Activated CD4-positive, alpha-beta T cell treated with anti-CD3 and anti-CD28 coated beads, Interleukin-2, amount 50 U/mL, for 1 hour (primary cell): ENCODE measurements at places on chromosomes 6 and 20.

- no peak for DNase-seq
Observed at GRCh38 chr6:34585512-34586061, 29.5 kb upstream of the SPDEF start.

DNA sequence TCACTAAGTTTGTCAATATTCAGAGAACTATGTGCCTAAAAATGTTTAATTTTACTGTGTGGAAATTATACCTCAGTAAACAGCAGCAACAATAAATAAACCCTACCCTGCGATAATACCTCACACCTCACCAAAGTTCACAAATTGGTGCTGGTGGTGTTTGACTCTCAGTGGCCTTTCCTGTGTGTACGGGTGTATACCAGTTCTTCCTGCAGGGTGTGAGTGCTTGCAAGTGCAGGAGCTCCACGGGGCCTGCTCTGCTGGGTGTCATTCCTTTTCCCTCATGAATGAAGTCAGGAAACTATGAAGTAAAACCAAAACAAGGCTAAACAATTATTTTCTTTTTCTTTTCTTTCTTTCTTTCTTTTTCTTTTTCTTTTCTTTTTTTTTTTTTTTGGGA, 4.1 kb upstream of the ENPP5 start:
- no peak for DNase-seq

- no peak for DNase-seq
Observed at GRCh38 chr6:41654698-41655151, 16.5 kb downstream of the MDFI start.

DNA sequence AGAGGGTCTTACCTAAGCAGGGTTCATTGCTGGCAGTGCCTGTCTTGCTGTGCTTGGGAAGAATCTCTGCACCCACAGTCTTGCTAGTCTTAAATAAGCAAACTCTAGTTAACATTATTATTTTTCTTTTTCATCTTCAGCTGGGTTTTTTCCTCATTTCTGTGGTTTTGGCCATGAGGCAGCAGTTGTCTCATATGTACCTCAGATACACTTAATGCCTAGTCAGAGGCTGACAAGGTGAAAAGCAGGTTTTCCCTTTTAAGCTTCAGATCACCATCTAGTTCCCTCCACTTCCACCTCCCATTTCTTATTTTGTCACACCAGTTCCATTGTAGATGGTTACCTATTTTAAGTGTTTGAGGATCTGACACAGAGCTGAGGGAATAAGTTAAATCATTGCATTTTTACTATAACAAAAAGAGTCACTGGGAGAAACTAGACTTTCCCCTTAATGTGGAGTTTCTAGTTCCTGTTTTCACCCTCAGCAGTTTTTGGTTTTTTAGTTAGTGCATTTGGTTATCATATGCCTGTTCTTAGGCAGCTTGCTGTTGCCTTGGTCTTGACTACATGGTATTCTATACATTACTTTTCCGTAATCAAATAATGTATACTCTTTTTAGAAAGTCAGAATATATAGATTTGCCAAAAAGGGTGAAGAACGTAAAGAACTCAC, 46.0 kb downstream of the AFDN start:
- no peak for DNase-seq

DNA sequence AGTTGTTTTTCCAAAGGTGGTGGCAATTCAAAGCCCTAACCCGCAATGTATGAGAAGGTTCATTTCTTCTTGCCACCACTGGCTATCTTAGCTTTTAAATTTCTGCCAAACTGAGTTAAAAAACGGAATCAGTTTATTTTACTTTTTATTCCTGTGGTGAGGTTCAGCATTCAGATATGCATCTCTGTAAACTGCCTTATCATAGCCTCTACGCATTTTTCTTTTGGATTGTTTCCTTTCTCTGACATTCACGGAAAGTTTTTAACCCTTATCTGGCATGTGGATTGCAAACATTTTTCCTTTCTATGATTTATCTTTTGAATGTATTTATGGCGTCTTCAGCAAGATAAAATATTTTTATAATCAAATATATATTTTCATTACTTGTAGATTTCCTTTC, 37.7 kb downstream of the AK9 start:
- DNase-seq = no peak

GRCh38 chr6:22926790-22927354, 357.5 kb downstream of the HDGFL1 start:
- no peak for DNase-seq

DNA sequence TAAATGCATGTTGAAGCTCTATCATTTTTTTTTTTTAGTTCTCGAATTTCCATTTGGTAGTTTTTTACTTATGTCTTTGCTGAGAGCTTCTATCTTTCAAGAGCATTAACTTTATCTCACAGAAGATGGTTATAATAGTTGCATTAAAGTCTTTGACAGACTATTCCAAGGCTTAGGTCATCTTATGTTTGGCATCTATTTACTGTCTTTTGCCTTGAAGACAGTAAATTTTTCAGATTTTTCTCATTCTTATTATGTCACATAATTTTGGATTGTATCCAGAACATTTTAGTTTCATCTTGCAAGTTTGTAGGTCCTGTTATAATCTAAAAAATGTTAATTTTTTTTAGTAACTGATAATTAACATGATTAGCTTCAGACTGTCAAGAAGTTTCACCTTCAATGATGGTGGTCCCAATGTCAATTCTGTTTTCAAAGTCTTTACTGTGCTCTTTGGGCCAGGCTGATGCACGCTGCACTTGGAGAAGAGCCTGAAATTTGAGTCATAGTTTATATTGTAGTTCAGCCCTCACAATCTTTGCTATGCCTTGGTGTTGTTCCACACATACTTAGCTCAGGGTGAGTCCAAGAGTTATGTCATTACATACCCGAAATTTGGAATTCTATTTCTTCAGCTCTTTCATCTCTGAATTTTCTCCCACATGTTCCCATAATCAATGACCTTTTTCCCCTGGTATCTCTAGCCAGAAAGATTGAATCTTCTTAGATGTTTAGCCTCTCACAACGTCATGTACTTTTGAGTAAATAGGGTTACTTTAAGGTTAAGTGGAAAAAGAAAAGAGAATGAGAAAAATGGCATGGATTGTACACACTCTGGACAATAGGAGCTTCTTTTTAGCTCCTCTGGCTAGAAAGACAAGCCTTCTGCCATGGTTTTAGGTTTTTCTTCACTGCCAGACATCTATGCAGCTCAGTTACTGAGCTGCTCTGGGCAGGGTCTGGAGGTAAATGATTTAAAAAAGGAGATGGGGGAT, 110.3 kb upstream of the BTBD3 start:
- no peak for DNase-seq

DNA sequence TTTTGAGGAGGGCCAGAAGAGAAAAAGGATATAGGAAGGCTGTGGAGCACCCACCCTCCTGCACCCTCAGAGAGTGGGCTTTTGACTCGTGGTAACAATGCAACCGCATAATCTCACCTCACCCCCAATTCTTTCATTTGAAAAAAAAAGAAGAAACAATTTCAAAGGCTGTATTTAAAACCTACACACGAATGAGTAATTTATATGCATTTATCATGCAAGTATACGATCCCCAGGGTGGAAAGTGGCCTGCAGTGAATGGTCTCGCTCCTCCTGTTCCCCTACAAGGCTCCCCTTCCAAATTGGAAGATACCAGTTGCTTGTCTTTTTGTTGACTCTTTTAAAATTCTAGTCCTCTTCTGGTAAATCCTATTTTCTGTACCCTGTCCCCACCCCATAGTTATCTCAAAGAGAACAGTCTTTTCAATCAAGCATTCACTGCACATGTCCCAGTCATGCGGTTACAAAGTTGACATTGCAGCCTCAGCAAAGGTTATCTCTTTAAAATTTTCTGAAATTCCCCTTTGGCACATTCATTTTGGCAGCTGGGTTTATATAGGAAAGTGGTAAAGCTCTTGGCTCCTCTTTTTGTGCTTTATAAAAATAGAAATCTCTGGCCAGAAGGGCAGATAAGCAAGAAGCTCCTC, 110.6 kb downstream of the ARID1B start:
- no peak for DNase-seq

DNA sequence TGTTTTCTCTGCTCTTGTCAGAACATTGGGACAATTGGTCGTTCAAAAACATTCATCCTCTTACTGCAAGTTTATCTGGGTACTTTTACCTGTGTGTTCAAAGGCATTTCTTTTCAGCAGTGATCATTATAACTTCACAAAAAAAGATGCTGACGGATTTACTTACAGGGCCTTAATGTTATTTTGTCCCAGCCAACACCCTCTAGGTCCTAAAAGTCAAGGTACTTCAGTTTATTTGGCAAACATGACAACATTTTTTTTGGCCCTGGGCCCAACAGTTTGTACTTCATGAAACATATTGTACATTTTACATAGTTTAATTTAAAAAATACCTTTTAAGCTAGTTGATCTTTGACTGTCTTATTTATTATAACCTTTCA, 241.2 kb upstream of the TAB2 start:
- no peak for DNase-seq

DNA sequence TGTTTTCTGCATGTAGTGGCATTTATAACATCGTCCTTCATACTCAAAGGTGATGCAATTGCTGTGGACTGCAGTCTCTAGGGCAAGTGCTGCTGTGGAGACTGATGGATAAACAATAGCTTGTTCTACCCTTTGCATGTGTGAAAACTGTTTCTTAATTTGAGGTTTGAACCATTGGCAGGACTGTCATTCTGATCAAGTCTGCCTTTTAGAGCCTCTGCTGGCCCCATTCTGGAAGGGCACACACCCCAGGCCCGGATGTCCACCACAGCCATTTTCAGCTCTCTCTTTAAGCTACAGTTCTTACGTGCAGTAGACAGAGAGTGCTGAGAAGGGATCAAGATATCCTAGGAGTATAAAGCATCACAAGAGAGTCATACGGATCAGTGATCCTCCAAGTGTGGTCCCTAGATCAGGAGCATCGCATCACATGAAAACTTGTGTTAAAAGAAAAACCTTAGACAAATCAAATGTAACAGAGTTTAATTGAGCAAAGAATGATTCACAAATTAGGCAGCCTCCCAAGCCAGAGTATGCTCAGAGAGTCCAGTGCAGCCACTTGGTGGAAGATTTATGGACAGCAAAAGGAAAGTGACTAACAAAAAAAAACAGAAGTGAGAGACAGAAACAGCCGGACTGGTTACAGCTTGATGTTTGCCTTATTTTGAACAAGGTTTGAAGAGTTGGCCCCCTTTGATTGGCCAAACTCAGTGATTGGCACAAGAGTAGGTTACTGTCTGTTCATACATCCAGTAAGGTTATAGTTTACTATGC, 52.0 kb downstream of the FRK start:
- no peak for DNase-seq

GRCh38 chr6:41600499-41601247, 37.6 kb upstream of the MDFI start:
- DNase-seq = no peak

DNA sequence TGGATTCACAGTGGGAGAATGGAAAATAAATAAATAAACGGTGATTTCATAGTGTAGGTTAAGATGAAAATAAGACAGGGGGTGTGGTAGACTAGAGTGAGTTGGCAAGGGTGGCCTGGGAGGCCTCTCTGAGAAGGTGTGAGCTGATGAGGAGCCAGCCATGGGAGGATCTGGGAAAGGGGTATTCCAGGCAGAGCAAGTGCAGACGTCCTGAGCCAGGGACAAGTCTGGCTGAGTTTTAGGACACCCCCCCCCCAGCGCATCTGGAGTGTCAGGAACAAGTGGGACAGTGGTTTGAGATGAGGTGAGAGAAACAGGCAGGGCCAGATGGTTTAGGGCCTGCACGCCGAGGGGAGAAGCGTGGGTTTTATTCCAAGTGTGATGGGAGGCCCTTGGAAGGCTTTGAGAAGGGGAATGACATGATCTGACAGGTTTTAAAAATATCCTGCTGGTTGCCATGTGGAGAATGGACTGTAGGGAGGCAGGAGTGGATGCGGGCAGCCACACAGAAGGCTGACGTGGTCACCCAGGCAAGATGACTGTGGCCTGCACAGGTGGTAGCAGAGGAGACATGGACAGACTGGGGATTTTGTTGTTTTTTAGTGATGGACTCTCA, 21.1 kb upstream of the CCM2L start:
- DNase-seq = no peak

- DNase-seq = no peak
Observed at GRCh38 chr6:44073612-44074438, 53.4 kb downstream of the MRPL14 start.

GRCh38 chr20:34495916-34496315, 20.3 kb upstream of the DYNLRB1 start:
- DNase-seq = no peak

GRCh38 chr6:165744555-165745228, 81.7 kb upstream of the PDE10A start:
- no peak for DNase-seq

DNA sequence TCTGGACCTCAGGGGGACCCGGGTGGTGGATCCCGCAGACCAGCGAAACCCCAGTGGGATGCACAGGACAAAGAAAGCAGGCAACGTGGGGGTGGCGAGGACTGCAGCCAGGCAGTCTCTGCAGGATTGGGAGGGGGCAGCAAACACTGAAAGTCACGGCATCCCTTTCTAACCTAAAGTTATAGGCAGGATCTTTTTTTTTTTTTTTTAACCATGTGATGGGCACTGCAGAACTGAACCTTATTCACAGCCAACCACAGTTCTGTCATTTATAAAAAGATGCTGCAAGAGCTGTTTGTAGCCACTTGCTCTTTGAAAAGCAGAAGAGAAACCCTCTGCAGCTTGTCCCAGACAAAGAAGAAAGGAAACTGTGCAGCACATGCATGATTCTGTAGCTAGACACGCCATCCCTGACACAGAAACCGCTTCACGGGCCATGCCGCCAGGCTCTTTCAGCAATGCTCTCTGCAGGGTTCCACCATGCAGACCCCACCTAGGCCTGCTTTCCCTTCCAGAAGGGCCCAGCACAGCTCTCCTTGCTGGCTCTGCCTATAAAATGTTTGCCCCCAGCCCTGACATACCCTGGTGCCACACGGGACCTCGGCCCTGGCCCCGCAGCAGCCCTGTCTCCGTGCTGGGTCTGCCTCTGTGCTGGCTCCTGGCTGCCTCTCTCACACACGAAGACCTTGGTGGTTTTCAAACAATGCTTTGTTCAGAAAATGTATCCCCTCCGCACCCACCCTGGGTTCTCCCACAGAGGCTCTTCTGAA, 70.8 kb downstream of the PYGB start:
- DNase-seq = no peak

- DNase-seq = no peak
Observed at GRCh38 chr6:30487926-30488325, 1.4 kb upstream of the HLA-E start.

GRCh38 chr6:29992807-29993206, 50.5 kb downstream of the HLA-A start:
- DNase-seq = no peak

GRCh38 chr20:7348253-7348652, 580.8 kb downstream of the BMP2 start:
- DNase-seq = no peak

GRCh38 chr6:50236164-50236563, 186.4 kb upstream of the DEFB112 start:
- DNase-seq = no peak
